ENCODE measurements at places on chromosomes 6 and 20.

GRCh38 chr6:107444277-107444676, 15.1 kb downstream of the PDSS2 start:
- DNase-seq = no peak

DNA sequence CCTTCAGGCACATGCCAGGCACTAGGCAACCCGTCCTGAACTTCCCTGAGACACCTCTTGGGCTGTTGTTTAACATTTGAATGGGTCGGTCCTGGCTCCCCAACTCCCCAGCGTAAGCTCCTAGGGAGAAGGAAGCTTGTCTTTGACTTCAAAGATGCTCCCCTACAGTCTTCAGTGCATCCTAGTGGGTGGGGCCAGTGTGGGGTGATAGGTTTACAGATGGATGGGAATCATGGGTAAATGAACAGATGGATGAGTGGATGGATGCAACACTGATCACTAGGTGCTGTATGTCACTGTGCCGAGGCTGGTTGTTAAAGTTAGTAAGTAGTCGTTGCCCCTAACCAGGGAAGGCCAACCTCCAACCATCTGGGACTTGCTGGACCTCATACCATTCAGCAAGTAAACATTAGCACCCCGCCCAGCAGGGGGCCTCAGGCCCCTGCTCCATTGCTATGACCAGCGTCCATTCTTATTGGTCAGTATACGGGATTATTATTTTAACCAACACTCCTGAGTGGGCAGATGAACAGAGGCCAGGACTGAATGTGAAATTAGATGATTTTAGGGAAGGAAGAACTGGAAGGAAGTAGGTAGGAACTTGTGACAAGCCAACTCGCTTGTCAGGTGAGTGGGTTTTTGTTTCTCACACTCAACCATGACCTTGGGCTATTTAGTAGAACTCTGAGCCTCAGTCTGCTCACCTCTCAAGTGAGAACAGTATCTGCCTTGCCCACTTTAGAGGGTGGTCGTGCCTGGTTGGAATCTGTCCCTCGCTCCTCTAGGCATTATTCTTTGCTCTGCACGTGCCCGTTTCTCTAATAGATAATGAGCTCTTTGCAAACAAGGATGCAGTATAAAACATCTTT, 82.9 kb upstream of the FOXP4 start:
- peak; percentile 80 for DNase-seq

DNA sequence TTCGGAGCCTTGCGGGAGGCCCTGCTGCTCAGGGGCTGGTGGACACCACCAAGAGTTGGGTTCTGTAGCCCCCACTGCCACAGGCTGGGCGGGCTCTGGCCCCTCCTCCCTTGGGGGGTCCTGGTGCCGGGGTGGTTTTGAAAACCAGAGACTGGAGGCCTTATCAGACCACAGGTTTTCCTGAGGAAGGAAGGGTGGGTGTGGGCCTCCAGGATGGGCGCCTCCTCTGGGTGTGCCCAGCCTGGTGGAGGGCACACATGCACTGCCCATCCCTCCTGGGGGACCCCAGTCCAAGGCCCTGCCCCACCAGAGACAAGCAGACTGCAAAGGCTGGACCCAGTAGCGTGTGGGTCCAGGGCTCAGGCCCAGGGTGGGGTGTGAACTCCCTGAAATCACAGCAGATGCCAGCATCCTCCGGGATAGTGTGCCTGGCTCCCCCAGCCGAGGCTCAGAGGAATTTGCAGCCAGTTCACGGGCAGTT, 13.5 kb upstream of the ZBTB46 start:
- no peak for DNase-seq

- DNase-seq = peak; percentile 65
Observed at GRCh38 chr6:113668641-113669408, 188.3 kb upstream of the MARCKS start.

DNA sequence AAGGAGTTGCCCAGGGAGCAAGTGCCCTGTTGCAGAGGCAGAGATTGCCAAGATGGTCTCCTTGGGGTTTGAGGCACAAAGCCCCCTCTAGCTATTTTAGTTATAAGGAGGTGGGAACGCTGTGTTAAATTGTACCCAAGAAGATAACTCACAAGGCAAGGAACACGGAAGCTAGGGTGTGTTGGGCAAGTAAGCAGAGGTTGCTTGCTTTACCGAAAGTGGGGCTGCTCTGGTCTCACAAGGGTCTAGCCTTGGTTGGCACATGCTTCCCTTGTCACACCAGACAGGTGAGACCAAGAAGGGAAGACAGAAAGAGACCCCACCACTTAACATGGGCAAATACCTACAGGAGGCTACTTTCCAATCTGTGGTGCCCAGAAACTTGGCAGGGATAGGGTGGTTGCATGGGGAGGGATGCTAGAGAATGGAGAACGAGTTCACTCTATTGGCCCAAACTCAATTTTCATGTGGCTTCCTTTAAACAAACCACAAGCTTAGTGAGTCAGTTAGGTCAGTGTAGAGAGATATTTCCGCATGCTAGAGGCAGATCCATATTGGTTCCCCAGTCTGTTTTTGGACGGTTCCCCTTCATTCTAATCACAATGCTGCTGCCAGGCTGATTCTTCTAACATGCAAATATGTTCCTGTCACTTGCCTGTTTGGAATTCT, 42.4 kb downstream of the PLAGL1 start:
- DNase-seq = peak; percentile 65

- peak; percentile 57 for DNase-seq
Observed at GRCh38 chr6:6891125-6891721, 216.5 kb upstream of the RREB1 start.

DNA sequence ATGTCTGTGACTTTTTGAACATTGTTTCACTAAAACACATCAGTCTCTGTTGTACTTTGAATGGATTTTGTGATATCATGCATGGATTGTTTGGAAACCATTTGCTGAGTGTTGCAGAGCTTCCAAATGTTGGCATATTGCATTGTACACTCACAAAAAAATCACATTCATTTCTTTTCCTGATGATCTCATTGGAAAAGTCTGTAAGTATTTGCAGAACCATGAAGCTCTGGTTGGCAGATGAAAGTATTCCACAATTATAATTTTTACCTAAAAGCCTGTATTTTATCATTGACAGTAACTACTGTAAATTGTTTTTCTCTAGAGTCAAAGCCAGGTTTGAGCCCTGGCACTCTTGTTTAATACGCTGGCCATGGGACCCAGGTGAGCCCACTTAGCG, 42.1 kb downstream of the VAPB start:
- no peak for DNase-seq

All from suppressor macrophage treated with lipopolysaccharide for 4 hours (primary cell).